ENCODE measurements at places on chromosomes 3 and 15. TPM values are rescaled to one million over a fixed set of nuclear protein-coding genes. Genes with fewer than 3 reads are reported as not detected.

Gene CASR
- total RNA-seq = 0.31 TPM

Gene GOLGA8K
- 2.1 TPM for total RNA-seq

Gene MGLL
- total RNA-seq = 69.2 TPM

Gene DOCK3
- 14.6 TPM for total RNA-seq

Gene SMCO1
- not detected for total RNA-seq

Gene CRABP1
- total RNA-seq = 342 TPM

Gene IL5RA
- 1.6 TPM for total RNA-seq

Gene TTLL13
- 0.22 TPM for total RNA-seq

Gene FOXL2NB
- 0.14 TPM for total RNA-seq

Gene GOLGA6L4
- 2.7 TPM for total RNA-seq

DNA sequence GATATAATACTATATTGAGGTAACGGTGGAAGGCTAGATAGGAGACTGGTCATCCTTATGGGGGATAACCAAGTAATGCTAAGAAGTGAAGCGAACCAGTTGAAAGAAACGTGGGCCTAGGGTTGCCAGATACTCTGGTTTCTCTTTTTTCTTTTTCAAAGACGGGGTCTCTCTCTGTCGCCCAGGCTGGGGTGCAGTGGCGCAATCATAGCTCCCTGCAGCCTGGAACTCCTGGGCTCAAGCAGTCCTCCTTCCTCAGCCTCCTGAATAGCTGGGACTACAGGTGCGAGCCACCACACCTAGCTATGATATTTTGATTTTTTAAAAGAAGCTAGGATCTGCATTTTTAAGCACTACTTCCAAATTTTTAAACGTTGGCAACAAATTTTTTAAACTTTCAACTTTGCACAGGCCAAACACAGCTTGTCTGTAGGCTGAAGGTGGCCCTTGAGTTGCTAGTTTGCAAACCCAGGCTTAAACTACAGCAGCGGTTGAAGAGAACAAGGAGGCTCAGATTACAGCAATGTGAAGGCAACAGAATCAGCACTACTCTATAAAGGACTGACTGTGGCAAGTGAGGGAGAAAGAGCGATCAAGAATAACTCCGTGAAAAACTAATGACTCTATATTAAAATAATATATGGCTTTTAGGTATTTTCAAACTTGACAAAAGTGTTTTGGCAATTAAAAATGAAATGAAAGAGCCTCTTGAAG, 1.2 kb upstream of the RUBCN start:
- no peak for ATAC-seq

DNA sequence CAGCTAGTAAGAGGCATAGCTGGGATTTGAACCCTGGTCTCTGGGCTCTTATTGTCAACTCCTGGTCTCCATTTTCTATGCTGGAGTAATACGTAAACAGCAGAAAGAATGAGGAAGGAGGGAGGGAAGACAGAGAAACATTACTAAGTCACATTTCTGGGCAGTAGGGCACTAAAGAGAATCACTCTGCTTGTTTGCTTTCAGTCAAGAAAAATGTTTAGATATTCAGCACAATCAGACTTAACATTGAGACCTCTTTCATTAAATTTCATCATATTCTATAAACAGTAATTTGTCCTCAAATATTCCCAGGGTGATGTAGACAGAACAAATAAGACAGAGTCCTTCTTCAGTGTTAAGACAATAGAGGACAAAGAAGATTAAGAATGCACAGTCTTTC, 67.7 kb upstream of the BNC1 start:
- no peak for ATAC-seq

DNA sequence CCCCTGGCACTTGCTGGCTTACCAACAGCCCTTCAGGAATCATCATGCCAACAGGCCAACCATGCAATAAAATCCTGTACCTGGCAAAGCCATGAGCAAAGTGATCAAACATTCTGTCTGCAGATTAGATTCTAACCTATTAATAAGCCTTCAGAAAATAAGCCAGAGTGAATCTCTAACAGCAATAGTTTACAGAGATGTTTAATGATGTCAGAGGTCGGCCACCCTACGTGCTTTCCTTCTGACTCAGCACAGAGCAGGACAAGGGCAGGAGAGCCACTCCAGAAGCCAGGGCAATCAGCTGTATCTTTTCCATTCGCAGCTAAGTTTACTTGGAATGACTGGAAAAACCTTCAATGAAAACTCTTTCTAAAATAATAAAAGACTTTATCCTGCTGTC, 13.1 kb downstream of the COL8A1 start:
- ATAC-seq = peak; percentile 80

- ATAC-seq = no peak
Measured at GRCh38 chr3:103047640-103048039, 612.8 kb downstream of the ZPLD1 start.

DNA sequence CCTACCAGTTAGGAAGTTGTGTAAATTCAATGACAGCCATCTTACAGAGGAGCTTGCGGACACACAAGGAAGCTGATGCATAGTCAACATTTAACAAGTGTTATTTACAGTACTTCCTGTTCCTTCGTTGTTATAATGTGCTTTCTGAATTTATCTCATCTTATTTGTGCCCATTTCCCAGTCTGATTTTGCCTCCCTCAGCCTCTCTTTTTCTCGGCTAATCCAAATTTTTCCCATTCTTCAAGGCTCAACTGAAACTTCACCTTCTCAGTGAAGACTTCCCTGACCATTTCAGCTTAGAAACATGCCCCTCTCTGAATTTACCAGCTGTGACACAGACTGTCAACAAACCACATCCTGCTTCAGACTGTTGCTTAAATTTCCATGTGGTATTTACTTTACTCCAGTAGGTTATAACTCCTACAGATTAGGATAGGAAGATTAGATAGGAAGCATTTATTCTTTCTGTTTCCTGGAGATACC, 55.7 kb upstream of the CP start:
- ATAC-seq = no peak

DNA sequence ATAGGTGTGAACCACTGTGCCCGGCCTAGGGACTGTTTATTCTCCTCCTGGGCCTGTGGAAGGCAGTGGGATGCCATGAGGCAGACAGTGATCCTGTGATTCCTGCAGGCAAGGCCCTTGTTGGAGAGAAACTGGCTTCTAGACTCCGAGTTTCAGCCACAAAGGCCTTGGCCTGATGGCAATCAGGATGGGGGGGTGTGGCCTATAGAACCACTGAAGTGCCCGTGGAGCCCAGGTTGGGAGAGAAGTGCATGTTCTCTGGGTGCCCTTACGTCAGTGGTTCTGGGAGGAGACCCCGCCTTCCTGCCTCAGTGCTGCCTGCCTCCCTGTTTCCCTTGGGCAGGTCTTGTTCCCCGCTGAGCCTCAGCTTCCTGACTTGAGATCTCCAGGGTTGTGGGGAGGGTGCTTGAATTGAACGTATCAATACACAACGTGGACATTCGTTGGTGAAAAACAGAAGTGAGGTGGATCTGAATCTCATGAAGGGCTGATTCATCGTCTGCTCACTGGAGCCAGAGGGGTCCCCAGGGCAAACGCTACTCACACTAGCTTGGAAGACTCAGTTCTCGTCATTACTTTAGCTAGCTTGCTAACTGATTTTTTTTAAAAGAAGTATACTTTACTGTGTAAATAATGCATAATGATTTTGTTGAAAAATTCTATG, 31.8 kb downstream of the IRAK2 start:
- no peak for ATAC-seq

DNA sequence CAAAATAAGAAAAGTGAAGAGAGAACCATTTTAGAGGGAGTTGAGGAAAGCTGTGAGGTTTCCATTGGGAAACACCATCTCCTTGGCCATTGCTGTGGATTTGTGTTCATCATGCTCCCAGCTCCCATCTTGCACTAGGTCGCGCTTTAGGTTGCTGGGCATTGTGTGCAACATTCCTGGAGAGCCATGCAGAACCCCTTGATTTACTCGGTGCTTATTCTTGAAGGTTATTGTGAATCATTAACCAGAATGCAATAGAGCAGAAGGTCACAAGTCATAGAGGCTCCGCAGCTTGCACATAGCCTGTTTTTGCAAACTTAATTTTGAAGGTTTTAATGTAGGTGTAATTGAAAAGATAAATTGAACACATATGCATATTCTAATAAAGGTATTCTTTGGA, 239.2 kb upstream of the IL12A start:
- no peak for ATAC-seq

GRCh38 chr3:99356696-99357095, 281.7 kb upstream of the COL8A1 start:
- no peak for ATAC-seq

GRCh38 chr3:57144952-57145351, 20.2 kb downstream of the IL17RD start:
- ATAC-seq = peak; percentile 66

DNA sequence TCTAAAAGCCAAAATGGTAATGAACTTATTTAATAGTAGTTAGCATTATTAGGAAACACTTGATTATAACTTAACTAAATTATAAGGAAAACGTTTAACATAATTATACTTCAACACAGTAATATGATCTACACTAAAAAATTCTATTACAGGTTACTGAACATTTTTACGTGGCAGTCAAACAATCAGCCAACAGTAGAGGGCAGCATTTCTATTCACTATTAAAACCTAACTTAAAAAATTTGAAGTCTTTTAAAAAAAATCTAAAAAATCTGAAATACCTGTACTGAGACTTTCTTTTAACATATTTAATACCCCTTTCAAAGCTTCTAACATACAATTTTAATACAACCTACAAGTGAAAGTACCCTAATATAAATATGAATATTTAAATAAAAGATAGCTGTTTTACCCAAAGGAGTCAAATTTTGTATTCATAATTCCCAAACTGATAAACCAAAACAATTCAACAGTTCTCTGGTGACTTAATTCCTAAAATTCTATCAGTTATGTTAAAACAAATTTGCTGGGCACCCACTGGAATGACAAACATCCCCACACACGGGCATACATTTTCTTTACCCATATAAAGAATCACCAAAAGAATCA, 41.5 kb downstream of the DLG1 start:
- ATAC-seq = no peak

DNA sequence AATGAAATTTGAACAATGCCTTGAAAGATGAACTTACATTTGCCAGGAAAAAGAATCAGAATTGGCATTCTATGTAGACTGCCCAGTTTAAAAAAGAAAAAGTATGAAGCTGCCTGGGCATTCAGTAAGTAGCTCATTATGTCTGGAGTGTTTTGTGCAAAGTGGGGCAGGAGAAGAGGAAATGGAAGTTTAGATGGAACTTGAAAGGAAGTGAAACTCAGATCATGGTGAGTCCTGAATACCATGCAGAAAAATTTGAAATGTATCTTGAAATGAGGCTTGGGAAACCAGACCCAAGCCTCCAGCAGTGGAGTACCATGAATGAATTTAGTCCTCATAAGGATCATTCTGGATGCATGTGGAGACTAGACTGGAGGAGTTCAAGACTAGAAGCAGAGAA, 4.8 kb upstream of the MORC1 start:
- ATAC-seq = no peak

- ATAC-seq = no peak
Measured at GRCh38 chr3:146712806-146713205, 107.7 kb upstream of the PLSCR5 start.

- no peak for ATAC-seq
Measured at GRCh38 chr3:66808891-66809594, 189.1 kb upstream of the KBTBD8 start.

DNA sequence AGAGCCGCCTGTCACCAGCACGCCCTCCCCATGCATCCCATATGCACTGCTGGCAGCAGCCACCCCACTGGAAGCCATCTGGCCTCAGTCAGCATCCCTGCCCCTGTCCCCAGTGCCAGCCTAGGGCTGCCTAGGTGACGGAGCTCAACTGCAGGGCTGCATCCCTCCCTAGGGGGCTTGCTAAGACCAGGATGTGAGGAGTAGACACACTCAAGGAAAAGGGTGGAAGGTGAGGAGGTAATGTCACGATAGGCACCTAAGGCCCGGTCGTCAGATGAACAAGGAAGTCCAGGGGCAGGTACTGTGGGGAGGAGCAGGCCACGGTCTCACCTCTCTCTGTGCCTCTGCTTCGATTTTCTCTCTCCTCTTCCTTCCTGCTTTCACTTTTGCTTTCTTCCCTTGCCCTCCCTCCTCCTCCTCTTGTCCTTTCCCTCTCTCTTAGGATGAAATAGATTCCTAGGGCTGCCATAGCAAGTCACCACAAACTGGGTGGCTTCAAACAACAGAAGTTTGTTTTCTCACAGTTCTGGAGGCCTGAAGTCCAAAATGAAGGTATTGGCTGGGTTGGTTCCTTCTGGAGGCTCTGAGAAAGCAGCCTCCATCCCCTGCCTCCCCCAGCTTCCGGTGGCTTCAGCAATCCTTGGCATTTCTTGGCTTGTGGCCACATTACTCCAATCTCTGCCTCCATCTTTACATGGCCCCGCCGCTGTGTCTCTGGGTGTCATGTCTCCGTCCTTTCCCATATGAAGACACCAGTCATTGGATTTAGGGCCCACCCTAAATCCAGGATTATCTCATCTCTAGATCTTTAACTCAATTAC, 298.3 kb downstream of the SHQ1 start:
- no peak for ATAC-seq

GRCh38 chr15:39908186-39908585, 11.9 kb downstream of the GPR176 start:
- peak; percentile 95 for ATAC-seq

- no peak for ATAC-seq
Measured at GRCh38 chr3:33424606-33425452, 15.4 kb downstream of the UBP1 start.

- ATAC-seq = no peak
Measured at GRCh38 chr3:47054412-47054811, 74.9 kb downstream of the NBEAL2 start.

DNA sequence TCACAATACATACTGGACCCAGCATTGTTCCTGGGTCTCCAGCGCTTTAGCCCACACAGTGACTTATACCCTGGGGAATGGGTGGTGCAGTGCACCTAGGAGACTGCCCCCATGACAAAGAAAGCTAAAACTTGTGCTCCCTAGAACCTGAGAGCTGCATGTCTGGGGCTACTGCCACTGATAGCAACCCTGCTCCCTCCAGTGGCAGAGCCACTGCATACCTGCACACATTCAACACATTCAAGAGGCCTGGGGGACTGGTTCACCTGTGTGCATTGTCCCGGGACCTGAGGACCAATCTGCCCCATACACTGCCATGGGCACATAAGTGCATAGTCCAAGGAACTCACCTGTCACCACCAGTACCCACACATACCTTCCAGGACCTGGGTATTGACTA, 302.7 kb upstream of the MANF start:
- no peak for ATAC-seq

DNA sequence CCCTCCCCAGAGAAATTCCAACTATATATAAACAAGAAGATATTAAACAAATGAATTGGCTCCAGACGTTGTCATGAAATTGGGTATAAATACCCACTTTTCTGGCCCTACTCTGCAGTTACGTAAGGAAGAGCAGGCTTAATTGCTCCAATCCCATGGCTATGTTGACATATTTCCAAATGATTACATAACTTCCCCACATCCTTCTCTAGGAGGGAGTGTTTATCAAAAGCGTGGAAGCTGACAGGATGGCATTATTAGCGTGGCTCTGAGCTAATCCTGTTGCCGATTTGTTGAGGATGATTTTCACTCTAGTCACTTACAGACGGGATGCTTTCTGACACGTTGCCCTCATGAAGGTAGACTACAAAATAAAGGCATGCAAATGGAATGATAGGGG, 347.5 kb upstream of the TMCO5A start:
- ATAC-seq = no peak
